ENCODE measurements at places on chromosomes 5 and 9.

DNA sequence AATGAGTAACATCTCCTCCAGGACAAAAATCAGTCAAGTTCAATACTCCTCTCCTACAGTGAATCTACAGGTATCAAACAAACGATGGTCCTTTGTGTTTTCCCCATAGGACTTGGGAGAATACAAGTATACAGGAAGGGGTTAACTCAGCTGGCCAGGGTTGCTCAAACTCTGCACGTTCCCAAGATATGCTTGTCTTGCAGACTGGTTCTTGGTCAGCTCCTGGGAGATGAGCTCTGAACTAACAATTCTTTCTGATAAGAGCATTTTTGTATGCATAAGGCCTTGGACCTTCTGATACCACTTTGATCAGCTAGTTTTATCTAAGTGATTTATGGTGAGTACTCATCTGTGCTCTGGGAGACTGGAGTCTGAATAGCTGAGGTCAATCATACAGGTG is 42.1 kb downstream of the LOX start:
- no peak for DNase-seq

DNA sequence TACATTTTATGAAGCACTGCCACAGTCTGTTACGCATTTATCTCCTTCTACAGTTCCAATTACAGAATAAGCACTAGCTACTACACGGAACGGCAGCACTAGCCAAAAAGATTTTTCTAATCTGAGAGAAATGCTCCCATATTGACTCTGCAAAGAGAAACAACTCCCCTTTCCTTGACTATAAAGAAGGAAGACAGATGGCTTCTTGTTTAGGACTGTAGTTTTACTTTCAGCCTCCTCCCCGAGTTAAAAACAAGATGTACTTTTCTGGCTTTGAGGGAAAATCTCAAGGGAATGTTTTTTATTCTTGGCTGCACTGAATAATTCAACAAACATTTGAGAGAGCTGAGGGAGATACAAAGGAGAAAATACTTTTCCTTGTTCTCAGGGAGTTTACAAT is 1.9 kb upstream of the SLC44A1 start:
- no peak for DNase-seq

GRCh38 chr5:175321927-175322532 is 122.0 kb downstream of the DRD1 start:
- peak; percentile 7 for DNase-seq

- DNase-seq = no peak
Measured at GRCh38 chr5:102778478-102778877, 23.4 kb downstream of the PAM start.

DNA sequence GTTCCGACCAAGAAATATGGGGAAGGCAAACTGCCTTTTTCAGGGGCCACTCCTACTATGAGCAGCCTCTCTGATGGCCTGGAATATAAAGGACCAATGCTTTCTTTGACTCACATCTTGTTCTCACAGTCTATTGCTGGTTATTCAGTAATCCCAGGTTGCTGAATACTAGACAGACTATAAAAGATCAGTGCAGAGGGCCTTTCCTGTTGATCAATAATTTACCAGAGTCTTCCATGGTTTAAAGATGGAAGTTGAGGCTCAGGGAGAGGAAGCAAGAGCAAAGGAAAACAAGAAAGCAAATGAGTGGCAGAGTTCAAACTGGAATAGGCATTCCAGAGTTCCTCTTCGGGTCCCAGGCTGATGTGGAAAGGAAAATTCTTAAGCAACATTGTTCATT is 62.9 kb downstream of the FBXO38 start:
- DNase-seq = no peak

DNA sequence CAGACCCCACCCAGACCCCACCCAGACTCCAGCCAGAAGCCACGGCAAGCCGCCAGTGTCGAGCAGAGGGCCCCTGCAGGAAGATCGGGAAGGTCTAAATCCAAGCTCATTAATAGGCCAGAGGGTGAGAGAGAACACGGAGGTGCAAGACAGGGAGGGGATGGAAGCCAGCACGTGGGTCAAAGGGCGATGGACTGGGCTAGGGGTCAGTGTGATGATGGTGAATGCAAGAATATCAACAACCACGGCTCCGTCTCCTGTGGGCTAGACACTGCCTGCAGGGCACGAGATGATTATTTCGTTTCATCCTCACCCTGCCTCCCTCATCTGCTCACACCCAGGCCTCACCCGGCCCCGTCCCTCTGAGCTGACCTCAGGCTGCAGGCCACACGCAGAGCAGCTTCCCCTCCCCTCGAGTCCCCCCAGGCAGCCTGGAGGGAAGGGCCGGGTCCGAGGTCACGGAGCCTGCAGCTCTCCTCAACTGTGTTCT is 122.0 kb downstream of the COL23A1 start:
- no peak for DNase-seq

DNA sequence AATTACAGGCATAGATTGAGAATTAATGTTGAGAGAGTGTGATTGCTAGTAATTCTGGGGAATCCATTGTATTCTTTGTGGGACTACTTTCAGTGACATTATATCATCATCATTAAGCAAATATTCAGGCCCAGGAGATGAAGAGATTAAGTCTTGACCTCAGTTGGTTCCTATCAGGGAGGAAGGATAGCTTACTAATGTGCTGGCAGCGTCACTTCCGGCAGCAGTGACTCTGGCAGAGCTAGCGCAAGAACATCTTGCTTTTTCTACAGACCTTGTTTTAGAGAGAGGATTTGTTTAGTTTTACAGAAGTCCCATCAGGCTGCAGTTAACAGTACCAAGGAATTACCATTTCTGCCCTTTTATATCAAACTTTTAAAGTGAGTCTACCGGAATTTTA is 20.3 kb downstream of the OSTF1 start:
- DNase-seq = no peak

- DNase-seq = no peak
Measured at GRCh38 chr9:13443346-13444244, 164.1 kb upstream of the MPDZ start.

GRCh38 chr5:157259699-157260098 is 6.2 kb upstream of the CYFIP2 start:
- DNase-seq = no peak

GRCh38 chr9:117412006-117412715 is 2.7 kb downstream of the ASTN2 start:
- DNase-seq = no peak

DNA sequence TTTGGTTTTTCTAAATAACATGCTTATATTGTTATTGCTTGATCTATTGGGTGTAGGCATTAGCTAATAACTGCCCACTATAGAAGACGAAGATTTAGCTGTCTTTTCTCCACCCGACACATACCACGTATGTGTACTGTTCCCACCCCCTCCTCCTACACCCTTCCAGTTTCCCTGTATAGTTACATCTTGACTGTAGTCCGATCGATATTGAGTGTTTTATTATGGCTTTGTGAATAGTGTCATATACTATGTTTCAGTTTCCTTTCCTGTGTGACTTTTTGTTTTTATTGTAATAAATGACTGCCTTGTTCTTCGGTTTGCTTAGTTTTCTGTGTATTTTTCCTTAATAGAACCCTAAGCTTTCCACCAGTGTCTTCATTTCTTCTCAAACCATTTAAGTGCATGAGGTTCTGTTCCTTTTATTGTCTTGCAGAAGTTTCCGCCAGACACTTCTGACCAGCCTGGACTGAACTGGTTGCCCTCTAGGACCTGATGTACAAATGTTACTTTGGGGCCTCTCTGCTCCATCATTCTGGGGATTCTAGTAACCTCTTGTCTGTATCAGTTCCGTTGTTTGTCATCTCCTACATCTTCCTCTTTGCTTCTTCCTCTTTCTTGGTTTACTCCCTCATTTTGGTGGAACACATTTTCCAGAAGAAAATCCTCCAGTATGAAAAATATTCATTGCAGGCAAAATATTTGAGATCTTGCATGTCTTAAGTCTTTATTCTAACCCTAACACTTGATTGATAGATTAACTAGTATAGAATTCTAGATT is 61.8 kb downstream of the PRKACG start:
- no peak for DNase-seq

GRCh38 chr9:127868278-127868902 is 9.1 kb downstream of the AK1 start:
- DNase-seq = no peak

DNA sequence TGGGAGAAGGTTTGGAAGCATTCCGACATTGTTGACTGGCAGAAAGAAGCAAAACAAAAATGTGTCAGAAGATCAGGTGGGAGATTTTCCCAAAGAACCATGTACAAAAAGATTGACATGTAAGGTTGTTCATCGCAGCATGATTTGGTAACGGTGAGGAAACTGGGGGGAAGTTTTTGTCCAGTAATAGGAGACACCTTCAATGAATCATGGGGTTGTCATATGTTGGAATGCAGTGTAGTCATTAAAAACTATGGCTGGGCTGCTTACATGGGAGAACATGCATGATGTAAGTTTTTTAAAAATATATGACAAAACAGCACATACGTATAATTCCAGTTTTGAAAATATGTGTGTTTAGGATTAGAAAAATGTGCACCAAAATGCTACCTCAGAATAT is 50.5 kb downstream of the HSD17B3 start:
- no peak for DNase-seq

DNA sequence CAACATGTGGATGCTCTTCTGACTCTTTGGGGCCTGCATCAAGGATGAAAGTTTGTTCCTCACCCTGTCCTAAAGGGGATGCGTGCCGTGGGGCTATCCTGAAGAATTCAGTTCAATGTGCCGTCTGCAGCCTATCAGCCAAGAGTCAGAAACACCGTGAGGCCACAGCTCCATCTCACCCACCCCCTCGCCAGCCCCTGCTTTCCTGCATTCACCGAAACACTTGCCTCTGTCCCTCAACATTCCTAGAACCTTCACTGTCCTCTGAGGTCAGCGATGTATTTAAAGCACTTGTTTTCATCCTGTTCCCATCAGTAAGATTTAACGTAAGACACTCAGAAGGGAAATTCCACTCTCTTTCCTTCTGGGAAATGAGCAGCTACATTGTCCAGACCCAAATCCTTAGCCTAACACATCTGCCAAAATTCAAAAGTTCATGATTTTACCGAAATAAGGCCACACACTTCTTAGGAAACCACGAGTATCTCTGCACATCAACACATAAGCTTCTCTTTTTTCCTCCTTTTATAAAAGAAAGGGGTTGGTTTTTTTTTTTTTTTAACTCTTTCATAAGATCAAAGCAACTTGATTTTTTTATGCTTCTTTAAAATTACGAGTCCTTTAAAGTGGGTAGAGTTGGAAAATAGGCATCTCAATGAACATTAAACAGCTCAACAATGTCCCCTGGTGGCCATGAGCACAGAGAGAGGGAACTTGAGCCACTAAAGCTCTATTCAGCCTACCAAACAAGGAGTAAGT is 100.7 kb downstream of the SUSD1 start:
- DNase-seq = peak; percentile 91

- no peak for DNase-seq
Measured at GRCh38 chr5:8824371-8824770, 721.5 kb downstream of the SEMA5A start.

DNA sequence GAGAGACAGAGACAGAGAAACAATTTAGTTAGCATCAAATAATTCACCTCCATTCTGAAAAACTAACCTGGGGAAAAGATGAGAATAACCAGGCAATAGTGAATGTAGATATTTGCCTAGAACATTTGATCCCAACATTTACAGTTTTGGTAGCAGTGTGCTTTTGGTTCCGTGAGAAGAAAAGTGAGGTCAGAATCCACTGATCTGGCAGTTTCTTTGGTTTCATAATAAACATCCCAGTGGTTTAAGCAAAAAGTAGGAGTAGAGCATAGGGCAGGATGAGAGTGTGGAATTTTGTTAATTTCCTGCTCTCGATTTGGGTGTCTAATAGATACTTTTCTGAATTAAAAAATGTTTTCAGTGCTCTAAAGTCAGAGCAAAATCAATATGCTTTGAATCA is 887.0 kb downstream of the NR2F1-AS1 start:
- DNase-seq = no peak

DNA sequence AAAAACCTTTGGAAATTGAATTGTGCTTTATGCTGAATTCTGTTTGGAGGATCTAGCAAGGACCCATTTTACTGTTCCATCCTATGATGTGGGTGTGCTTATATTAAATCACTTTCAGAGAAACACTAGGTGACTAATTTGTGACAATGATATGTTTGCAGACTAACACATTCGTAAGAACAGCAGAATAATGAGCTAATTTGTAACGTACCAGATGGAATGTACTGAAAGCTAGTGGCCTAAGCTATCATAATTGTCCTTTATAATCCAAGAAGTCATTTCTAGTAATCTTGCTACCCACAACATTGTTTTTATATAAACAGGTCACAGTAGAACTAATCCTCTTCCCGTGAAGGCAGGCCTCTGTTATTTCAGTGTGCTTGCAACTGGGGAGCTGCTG is 292.5 kb downstream of the PDE4D start:
- DNase-seq = no peak

DNA sequence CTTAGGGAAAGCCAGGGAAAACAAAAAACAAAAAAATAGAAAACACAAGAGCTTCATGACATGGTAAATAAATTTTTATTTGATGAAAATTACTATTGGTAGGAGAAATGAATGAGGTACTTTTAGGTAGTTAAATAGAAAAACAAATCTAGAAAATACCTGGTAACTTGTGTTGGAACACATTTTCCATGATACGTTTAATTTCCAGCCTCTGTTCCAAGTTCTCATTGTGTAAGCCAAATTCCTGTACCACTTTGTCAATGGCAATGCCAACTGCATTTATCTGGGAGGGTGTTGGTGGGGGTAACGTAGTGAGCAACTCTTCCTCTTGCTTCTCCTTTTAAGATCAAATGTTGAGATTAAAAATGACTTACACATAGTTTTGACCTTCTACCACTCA is 9.4 kb downstream of the TUT7 start:
- DNase-seq = no peak

DNA sequence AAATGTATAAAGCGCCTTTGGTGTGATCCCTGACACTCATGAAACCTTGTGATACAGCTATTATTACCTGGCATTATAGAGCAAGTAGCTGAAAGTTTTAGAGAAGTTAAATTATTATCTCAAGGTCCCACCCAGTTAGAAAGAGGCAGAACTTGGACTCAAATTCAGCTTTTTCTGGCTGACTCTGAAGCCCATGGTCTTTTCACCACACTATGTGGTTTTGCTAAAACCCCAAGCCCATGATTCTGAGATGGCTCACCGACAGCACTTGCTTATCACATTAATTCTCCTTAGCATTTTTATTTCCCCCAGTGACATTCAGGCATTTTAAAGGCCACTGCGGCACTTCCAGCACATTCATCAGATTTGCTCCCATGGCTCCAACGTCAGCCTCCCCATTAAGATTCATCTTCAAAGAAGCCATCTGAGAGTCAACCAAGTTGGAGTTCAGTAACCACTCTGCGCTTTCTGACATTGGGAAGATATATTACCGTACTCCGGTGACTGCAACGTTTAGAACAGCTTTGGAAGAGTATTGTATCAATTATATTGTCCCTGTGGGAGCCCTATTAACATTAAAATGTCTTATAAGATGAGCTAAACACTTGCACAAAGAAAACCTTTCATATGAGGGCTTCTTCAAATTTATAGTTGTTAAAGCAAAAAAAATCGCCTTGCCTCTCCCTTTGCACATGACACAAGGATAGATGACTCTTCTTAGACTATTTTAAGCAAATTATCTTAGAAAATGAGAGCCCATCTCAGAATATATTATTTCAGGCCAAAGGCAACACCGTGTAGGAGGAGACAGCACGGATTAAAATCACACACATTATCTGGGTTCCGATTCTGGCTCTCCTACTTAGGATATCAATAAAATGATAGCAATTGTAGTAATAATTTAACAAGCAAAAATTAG is 638.1 kb downstream of the ACTL7B start:
- no peak for DNase-seq

- no peak for DNase-seq
Measured at GRCh38 chr9:132350861-132351315, 3.9 kb downstream of the SETX start.

All from SK-MEL-5 (cell line).